Stimulated activated CD4-positive, alpha-beta T cell treated with anti-CD3 and anti-CD28 coated beads, TNF-alpha, amount 100 ng/mL, for 24 hours (primary cell): ENCODE measurements at places on chromosomes 2 and 18.

DNA sequence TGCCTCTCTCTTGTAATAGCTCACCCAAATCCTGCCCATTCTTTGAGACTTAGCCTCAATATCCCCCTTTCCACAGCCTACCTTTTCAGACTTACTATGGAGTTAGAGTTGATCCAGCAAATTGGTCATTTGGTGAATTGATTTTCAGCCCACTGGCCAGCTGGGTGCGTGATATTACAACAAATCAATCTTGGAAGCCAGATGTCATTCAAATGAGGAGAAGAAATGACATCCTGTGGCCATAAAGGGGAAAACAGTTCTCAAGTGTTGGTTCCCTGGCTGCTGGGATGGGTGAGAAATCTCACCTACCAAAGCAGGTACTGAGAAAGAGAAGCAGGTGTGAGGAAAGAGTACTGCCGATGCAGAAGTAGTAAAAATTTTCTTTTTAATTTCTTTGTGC lies 36.7 kb upstream of the FOXI3 start:
- no peak for DNase-seq

DNA sequence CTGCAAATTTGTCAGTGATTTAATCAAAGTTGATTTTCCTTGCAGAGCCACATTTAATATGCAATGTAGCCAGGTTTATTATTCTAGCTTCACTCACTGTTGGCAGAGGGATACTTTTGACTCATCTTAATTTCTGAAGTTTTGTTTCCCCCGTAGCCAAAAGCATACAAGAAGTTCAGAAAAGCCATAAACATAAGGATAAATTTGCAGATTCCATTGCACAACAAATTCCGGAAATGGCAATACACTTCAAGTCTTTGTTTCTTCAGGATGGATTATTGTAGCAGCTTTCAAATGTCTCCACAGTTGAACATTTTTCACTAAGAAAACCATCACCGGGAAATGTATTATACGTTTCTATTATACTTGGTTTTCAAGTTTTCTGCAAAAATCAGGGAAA lies 88.0 kb upstream of the ZCCHC2 start:
- DNase-seq: no peak

DNA sequence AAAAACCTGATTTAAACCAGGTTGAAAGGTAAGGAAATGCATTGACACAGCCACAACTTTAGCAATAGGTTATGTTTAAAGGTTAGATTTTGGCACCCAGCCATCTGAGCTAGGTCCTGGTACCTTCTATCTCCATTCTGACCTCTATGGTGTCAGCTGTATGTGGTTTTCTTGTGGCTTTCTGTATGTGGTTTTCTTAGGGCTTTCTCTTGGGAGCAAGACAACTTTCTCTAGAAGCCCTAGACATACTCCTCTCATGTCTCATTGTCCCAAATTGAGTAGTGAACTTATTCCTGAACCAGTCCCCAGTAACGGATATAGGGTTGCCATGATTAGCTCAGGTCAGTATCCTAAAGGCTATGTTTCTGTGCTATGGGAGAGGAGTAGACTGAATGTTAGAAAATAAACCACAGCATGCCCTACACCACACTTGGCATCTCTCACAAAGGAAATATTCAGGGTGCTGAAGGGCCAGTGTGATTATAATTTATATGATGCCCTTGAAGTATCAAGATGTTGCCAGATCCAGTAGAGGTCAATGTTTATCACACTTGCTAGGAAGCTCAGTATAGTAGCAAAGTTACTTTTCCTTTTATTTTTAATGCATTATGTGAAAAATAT lies 176.1 kb downstream of the CAPN13 start:
- DNase-seq: no peak

- DNase-seq: no peak
Measured at GRCh38 chr18:62781262-62781661, 65.9 kb downstream of the PHLPP1 start.

- no peak for DNase-seq
Measured at GRCh38 chr2:192993059-192993458, 798.3 kb upstream of the TMEFF2 start.

DNA sequence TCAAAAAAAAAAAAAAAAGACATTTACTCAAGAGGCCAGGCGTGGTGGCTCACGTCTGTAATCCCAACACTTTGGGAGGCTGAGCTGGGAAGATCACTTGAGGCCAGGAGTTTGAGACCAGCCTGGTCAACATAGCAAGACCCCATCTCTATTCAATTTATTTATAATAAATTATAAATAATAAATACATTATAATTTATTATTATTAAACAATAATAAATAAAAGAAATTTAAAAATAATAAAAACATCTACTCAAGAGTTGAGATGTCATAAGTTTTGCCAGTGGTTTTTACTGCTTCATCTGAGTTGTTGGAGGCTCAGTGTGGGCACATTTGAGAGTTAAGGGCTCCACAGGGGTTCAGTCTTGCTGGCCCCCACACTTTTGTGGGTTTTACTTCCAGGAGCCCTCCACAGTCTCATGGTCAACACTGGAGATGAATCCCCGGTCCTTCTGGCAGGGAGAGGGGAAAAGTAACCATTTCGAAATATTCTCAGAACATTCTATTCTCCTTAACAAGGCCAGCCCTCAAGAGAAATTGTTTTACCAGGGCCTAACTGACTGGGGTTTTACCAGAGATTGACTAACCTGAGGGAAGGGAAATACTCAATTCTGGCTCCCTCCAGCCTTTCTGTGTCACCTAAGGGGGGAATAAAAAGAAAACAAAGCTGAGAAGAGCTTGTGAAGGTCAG lies 51.6 kb upstream of the NCOA1 start:
- DNase-seq: no peak

GRCh38 chr2:5057891-5058351 lies 634.3 kb upstream of the SOX11 start:
- DNase-seq: no peak

GRCh38 chr2:212990697-212991096 lies 160.7 kb downstream of the IKZF2 start:
- DNase-seq: no peak

DNA sequence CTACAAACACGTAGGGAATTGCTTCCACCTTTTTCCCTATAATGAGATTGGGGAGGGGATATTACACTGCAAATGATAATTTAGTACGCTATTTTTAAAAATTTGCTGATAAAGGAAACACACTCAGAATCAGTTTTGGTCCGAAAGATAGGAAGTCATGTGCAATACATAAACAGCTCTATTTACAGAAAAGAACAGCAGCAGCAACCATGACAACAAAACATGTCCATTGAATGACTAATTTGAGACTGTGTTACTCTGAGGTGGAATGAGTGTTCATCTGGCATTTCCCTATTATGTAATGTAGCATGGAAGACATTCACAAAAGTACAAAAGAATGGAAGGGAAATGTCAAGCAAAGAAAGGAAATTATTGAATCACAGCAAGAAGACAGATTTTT lies 337.2 kb downstream of the NBAS start:
- no peak for DNase-seq

GRCh38 chr18:5518179-5518770 lies 25.5 kb downstream of the EPB41L3 start:
- DNase-seq: no peak

GRCh38 chr2:202762556-202762955 lies 109.0 kb downstream of the ICA1L start:
- DNase-seq: no peak

- no peak for DNase-seq
Measured at GRCh38 chr2:99679518-99679917, 189.7 kb upstream of the REV1 start.

- DNase-seq: no peak
Measured at GRCh38 chr18:21489119-21489750, 111.3 kb downstream of the ESCO1 start.

GRCh38 chr18:25727281-25727985 lies 363.0 kb downstream of the SS18 start:
- no peak for DNase-seq

- DNase-seq: no peak
Measured at GRCh38 chr2:228556717-228557116, 375.2 kb upstream of the SPHKAP start.

DNA sequence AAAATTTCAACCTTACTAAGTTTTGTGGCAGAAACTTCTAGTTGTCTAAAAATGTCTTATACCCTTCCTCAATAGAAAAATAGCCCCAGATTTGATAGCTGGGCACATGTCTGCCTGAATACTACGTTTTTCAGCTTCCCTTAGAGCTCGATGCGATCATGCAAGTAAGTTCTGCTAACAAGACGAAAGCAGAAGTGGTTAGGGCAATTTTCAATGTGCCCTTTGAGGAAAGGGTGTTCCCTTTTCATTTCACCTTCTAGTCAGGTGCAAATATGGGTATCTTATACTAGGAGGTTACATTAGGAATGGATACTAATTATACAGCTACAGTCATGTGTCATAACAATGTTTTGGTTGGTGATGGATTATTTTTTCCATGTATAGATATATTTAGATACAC lies 1572.1 kb upstream of the LRRTM1 start:
- no peak for DNase-seq

GRCh38 chr2:110674620-110675555 lies 3.0 kb downstream of the BUB1 start:
- DNase-seq: no peak

- DNase-seq: no peak
Measured at GRCh38 chr2:111094691-111095090, 26.0 kb upstream of the BCL2L11 start.

GRCh38 chr2:163626639-163627109 lies 109.1 kb downstream of the FIGN start:
- no peak for DNase-seq

DNA sequence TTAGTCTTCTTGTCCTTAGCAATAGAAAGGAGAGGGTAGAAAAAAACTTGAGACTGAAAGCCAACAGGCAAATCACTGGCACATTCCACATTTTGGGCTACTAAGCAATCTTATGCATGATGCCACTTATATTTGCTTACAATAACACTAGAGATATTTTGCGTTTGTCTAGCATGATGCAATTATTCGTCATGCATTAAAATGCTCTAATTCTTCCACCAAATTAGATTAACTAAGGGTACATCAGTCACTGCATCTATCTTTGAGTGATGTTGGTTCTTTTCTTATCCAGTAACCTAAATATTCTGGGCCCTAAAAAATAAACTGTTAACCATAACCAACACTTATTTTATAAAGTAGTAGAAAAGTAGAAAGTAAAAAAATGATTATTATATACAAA lies 1311.7 kb upstream of the CDH2 start:
- no peak for DNase-seq

GRCh38 chr18:28432339-28432738 lies 255.4 kb upstream of the CDH2 start:
- no peak for DNase-seq

DNA sequence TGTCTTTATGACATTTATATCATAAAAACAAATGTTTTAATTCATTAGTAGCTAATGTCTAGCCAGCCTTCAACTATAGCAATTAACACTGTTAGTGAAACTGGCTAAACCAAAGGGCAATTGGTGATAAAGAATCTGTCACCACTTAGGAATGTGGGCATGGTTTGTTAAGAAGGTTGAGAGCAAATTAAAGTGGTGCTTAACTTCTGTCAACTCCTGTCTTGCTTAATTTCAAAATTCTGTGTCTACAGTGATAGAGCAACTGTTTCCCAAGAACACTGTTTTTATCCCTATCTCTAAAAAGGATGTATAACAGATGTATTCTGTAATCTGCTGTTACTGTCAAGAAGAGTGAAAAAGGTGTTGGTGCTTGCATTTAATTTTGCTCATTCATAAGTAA lies 36.5 kb downstream of the CFAP36 start:
- no peak for DNase-seq

DNA sequence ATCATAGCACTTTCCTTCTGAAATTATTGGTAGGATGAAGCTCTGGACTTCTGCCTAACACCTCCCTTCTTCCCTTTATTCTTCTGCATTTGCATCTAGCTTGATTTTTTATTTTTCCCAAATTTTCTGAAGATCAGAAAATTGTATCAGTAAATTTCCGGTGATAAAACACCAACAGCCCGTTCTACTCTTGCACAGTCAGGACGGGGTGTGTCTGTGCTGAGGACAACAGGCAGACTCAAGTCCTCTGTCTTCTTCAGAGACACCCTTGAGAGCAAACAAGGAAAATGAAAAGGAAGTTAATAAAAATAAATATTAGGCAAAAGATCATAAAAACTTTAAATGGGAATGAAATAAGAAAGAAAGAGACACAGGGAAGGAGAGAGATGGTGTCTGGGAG lies 120.7 kb downstream of the ARL4C start:
- no peak for DNase-seq

DNA sequence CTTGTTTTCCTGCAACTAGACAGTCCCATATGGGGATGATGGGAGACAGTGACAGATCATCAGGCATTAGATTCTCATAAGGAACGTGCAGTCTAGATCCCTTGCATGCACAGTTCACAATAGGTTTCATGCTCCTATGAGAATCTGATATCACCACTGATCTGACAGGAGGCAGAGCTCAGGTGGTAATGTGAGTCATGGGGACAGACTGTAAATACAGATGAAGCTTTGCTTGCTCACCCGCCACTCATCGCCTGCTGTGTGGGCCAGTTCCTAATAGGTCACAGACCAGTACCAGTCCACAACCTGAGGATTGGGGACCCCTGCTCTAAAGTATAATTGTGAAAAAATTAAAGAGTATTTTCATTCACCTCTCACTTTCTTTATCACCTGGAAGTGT lies 23.6 kb upstream of the RAB1A start:
- DNase-seq: no peak

DNA sequence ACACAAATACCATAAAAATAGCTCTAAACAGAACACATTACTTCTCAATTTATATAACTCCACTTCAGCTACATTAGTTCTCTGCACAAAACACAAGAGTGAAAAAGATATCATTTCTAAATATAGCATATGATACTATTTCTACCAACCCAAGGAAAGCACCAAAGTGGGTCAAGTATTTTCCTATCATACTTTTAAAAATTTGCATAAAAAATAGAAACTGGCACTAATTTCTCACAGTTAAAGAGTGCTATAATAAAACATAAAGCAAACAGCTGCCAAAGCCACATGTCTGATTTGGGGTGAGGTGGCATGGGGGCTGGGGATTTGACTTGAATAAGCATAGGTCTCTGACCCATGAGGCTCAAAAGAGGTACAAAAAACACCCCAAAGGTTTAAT lies 61.5 kb downstream of the BARD1 start:
- DNase-seq: no peak

GRCh38 chr18:76498064-76498463 lies 3.0 kb upstream of the ZNF516 start:
- no peak for DNase-seq

DNA sequence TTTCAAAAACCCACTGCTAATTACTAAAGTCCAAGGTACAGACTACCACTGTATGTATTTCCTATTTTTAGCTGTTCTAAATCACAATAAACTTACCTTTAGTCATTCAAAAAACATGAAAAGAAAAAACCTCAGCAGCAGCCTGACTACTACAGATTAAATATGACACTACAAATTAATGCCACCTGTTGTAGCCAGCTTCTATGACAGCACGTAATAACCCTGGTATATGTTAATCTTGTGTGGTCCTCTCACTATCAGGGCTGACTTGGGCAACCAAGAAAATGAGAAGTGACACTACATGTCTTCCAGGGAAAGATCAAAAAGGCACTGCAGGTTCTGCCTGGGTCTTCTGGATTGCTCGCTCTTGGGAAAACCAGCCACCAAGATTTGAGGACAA lies 90.6 kb upstream of the FAM124B start:
- no peak for DNase-seq
